NCI-H1930 (cell line): ENCODE measurements at places on chromosomes 7 and 10.
A peak's percentile ranks its signal among the peaks of the same experiment; 100 is the strongest.

DNA sequence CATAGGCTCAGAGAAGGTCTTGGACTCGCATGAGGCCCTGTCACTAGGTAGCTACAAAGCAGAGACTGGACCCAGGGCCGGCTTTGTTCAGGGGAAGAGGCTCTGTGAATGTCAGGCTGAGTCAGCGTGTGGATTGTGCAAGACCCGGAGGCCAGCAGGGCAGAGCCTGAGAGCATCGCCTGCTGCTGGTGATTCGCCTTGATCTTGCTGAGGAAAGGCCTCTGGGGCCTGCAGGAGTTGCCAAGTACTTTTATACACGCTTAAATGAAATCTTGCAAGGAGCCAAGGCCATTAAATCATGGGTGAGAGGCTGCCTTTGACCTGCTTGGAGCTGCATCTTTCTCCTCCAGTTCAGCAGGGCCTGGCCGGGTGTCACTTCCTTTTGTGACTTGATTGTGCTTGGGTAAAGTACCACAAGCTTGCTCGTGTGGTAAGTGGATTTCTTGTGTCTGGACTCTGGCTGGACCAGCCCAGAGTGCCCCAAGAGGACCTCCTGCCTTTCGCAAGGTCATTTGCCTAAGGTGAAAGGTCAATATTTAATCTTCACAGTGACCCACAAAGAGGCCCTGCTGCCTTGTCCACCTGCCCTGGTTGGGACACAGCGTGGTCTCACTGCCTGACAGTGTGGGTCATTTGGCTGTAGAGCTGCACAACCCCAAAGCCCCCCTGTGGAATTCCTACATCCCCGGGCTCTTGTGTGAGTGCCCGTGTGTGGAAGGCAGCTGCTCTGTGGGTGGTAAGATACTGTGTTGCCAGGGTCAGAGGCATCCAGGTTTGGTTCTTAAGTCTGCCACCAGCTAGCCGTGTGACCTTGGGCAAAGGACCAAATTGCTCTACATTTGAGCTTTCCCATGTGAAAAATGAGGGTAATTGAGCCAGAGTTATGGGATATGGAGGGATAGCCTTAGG, 38.6 kb upstream of the SH2D4B start:
- DNase-seq = no peak

DNA sequence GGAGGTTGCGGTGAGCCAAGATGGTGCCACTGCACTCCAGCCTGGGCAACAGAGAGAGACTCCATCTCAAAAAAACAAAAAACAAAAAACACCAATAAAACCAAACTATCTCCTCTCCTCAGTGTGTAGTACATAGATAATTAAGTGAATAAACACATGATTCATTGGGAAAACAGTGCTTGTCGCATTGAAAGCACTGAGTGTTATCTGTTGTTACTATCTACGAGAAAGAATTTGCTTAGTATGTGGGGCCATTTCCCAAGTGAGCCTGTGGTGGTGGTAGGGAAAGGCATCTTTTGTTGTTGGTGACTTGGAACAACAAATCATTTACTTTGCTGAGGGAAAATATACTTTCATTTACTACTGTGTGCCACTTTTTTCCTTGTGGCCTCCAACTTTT, 42.6 kb downstream of the RSBN1L start:
- DNase-seq = no peak

DNA sequence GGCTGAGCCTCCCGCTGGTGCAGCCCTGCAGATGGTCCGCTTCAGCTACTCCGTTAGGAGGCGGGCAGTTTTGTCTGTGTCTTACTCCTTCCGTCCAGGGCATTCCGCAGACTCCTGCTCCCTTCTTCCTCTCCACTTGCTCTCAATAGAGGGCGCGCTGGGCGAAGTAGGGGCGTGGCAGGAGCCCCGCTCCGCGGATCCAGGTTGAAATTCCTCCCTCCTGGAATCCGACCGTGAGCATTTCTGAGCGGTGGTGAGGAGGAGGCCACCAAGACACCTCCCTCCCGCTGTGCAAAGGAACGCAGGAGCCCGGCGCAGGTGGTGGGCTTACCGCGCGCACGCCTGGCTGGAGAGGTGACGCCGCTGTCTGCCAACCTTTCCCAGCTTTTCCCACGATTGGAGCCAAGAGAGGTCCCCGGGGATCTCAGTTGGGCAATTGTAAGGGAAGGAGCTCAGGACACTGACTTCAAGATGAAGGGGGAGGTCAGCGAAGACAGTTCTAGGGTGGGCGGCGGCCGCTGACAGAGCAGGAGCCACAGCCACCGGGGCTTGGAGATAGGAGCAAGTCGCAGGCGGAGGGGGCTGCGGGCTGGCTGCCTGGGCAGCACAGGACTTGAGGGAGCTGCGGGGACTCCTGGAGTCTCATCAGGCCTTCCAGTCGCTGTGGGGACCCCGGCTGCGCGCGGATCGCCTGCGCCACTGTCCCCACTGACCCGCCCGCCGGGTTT, 1011.3 kb downstream of the XPNPEP1 start:
- peak; percentile 36 for DNase-seq

DNA sequence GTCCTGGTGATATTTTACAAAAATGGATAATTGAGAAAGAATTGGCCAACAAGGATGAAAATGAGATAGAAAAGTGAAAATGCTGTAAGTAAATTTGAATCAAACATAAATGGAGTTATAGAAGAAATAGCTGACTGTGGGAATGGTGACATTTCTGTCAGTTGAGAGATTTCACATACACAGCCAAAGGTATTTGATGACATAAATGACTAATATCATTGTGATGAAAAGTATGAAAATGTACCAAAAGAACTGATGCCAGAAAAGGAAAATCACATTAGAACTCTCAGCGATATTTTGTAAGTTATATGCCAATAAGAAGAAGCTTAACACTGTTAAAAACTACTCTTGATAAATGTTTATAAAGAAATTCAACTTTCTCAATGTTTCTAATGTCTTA, 54.9 kb downstream of the TFPI2 start:
- DNase-seq = no peak

- no peak for DNase-seq
These were observed 92.6 kb downstream of the RGS10 start for GRCh38 chr10:119449760-119450461.

DNA sequence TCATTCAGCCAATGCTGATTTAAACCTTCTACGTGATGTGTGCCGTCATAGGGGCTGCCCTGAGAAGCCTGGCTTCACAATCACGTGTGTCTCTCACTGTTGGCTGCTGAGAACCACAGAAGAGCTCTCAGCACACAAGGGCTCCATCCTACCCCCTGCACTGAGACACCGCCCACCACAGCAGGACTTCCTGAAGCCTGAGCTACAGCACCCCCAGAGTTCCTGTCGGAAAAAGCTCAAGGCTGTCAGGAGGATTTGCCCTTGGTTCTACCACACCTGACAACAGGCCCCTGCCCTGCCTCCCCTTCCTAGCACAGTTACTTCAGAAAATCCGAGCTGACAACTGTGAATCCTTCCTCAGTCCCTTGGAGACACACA, 191.9 kb downstream of the MAD1L1 start:
- no peak for DNase-seq

DNA sequence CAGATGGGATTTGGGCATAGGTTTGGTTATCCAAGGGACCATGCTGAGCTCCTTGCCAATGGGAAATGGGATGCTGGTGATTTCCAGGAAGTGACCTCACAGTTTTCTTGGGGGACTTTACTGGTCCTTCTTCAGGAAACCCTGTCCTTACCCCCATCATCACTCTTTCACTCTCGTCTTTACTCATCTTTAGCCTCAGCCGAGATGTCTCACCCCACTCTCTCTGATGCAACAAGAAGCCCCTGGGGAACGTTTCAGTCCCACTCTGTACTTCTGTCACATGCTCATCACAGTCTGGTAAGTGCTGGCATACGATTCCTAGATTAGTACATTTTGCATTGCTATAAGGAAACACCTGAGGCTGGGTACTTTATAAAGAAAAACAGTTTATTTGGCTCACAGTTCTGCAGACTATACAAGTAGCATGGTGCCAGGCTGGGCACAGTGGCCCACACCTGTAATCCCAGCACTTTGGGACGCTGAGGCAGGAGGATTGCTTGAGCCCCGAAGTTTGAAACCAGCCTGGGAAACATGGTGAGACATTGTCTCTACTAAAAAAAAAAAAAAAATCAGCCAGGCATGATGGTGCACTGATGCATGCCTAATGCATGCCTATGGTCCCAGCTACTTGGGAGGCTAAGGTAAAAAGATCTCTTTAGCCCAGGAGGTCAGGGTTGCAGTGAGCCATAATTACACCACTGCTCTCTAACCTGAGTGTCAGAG, 63.5 kb upstream of the VKORC1L1 start:
- DNase-seq = no peak

DNA sequence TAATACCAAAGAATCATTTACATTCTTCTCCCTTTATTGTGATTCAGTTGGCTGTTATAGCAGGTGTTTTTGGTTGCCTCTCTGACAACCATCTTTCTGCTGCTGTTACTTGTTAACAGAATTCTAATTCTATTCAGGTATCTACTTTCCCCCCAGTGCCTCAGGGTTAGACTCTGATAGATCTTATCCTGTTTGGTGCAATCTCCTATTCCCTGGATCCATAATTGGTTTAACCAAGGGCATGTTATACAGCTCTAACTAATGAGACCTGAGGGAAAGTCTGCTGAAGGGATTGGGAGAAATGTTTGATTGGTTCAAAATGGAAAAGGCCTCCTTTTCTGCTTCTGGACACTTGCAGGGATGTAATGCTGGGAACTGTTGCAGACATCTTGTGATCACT, 161.5 kb downstream of the GPR158 start:
- DNase-seq = no peak

DNA sequence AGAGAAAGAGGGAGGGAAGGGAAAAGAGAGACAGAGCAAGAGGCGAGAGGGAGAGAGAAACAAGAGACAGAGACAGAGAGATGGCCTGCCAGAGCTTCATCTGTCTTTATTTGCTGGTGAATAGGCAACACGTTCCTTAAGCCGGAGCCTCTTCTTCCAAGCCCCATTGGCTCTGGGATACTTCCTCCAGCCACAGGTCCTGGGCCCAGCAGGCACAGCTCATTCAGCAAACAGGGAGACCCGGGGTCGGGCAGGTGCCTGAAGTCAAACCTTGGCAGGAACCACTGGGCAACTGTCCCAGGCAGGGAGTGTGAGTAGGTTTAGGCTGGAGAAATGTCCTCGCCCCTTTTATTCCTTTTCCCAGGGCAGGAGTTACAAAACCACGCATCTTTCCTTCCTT, 68.2 kb downstream of the MYL10 start:
- no peak for DNase-seq

GRCh38 chr7:4734587-4735345, 40.7 kb upstream of the AP5Z1 start:
- DNase-seq = no peak

GRCh38 chr7:143227806-143228205, 6.0 kb downstream of the TAS2R40 start:
- no peak for DNase-seq

DNA sequence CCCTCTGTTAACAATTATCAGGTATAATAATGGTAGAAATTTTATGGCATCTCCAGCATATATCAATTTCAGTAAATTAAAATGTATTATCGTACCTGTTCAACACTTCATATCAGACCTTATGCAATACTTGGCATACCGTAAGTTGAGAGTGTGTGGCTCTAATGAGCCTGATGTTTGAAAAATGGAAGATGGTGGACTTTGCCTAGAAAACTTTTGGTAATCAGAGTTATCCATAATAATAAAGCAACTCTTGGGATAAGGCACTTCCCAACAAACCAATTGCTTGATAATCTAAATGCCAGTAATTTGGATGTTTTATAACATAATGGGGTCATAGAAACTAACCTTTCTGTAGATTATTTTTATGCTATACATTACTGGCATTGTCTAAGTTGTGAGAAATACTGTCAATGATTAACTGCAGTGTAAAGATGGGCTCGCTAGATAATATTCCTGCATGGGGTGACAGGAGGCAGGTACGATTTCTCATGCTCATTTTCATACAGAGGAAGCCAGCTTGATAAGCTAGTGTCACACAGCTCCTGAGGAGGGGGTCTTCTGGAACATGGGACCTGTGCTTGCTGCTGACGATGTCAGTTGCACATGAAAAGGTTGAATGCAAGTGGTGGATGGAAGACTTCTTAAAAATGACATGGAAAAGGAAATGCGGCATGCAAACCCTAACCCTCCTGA, 27.8 kb upstream of the DMBT1 start:
- no peak for DNase-seq

DNA sequence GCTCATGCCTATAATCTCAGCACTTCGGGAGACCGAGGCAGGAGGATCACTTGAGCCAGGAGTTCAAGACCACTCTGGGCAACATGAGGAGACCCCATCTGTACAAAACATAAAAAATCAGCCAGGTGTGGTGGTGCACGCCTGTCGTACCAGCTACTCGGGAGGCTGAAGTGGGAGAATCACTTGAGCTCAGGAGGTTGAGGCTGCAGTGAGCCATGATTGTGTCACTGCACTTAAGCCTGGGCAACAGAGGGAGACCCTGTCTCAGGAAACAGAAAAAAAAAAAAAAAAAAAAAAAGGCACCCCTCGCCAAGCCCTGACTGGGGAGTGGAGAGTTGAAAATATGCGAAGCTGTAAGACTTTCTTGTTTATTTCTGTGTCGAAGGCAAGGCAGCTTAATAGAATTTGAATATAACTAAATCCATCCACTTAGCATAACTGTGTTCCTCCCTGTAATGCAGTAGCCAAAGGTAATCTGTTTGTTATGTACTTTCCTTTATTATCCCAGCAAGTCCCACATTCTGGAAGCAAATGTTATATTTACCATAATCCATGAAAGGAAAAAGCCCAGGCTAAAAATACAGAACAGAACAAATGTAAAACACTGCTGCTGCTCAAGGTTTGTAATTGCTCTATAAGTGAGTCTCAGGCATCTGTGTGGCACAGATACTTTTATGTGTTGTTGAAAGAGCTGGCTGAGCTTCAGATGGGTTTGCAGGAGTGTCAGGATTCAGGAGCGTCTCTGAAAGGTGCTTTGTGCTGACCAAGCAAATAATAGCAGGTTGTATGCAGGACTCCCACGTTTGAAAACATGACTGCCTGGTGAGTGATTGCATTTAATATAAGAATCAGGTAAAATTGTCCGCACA, 127.2 kb downstream of the CELF2 start:
- no peak for DNase-seq

- DNase-seq = no peak
These were observed 271.7 kb downstream of the ANKRD7 start for GRCh38 chr7:118496138-118496644.

DNA sequence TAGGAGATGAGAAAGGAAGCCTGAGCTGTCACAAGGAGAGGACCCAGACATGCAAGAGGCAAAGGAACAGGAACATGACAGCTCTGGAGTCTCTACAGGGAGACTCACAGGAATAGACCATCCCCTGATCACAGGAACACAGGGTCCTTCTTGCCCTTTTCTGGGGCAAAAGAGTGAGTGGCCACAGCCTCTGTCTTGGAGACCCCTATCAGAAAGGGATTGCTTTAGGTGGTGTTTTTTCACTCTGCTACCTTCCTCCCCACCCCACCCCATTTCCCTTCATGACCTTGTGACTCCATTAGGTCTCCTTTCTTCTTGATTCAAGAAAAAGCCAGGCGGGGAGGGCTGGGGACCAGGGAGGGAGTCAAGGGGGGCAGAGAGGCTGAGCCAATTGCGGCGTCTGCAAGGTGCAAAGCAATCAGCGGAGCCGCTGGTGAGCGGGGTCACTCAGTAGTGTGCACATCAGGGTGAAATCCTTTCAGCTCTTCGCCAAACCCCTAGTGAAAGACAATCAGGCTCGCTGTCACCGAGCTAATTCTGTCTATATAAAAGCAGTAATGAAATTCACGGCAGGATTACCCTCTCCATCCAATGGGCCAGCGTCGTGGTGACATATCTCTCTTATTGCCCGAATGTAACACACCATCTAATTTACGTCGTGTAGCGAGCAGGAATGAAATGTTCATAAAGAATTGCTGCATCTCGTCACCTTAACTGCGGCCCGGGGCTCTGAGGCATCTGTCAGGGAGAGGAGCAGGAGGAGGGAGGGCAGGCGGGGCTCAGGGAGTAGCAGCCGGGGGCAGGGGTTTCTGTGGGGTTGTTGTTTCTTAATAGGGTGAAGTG, 31.5 kb upstream of the BTRC start:
- DNase-seq = no peak

- no peak for DNase-seq
These were observed 982.2 kb downstream of the REEP3 start for GRCh38 chr10:64503429-64503828.
